ENCODE measurements at places on chromosomes 3 and 15.

GRCh38 chr3:195823999-195824398, 12.3 kb upstream of the MUC4 start:
- peak; percentile 58 for DNase-seq

GRCh38 chr3:103367481-103367880, 932.7 kb downstream of the ZPLD1 start:
- DNase-seq: no peak

GRCh38 chr3:112519424-112520001, 20.2 kb upstream of the BTLA start:
- peak; percentile 74 for DNase-seq

DNA sequence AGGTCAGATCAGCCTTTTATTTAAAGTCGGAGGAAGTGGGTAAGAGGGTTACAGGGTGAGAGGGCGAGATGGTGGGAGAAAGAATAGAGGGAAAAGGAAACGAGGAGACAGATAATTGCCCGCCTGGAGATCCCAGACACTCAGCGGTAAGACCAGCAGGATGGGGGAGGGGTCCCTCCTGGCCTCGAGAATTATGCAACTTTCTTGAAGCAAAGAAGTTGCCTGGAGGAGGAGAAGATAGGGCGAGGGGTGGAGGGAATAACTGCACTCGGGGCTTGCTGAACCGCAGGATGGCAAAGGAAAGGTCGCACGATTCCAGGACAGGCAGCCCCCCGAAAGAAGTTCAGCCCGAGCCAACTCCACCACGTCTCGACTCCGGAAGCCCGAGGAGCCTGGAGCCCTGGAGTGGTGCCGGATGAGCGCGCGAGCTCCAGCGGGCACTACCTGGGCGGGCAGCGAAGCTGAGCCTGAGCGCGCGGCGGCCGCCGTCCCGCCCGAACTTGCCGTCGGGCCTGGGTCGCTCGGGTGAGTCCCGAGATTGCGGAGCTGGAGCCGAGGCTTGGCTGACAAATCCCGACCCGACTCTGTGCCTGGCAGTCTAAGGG, 402 bp downstream of the WWTR1 start:
- DNase-seq: peak; percentile 86

- no peak for DNase-seq
Measured at GRCh38 chr15:97979140-97979520, 18.6 kb downstream of the ARRDC4 start.

DNA sequence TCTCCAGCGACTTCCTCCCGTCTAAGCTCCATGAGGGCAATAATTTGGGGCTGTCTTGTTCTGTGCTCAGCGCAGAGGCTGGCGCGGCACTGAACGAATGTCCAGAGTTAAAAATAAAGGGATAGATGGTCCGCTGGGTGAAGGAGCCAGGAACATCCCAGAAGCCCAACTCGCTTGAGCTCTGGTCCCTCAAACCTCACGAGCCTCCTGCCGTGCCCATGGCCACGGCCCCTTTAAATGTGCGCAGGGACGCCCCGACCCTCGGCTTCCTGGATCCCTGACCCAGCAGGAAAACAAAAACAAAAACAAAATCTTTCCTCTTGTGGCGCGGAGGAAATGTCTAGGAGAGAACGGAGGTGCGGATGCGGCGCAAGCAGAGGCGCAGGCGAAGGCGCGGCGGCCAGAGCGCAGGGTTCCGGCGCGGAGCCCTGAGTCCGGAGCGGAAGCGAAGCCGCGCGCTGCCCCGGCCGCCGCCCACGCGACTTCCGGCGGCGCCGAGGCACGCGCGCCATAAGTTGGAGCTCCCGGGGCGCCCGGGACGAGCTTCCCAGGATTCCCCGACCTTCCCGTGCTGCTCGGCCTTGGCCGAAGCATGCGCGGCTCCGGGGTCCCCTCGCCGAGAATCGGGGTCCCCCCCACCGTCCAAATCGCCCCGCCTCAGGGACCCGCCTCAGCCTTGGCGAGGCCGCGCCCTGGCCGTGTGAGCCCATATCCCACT, 52.9 kb upstream of the WNT7A start:
- no peak for DNase-seq

DNA sequence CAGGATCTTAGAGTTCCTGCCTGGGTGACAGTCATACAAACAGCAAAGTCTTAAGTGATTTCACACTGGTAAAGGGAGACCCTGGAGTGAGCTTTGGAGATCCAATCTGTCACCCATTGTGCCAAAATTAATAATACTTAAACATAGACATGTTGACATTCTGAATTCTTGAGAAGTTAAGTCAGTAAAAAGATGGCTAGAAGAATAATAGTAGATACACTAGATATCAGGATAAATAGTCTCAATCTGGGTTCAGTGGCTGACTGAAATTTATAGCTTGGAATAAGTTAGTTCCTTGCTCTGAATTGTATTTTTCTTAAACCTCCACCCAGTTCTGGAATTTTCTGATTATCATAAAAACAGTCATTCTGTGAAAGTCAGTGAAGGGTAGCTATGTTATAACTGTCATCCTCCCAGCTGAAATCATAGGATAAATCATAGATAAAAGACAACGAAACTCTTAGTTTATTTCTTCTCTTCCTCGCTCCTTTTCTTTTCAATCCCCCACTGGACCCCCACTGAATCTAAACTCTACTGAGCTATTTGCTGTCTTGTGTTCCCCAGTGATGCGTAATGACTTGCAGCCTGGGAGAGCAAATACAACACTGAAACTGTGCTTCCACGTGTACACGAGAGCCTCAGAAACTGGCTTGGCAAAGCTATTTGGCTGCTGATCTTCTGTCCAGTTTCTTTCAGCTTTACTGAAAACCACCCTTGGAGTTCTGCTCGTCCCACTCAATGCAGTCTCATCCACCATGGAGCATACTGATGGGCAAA, 175.4 kb upstream of the TP63 start:
- no peak for DNase-seq

GRCh38 chr3:5466717-5467116, 279.2 kb downstream of the EDEM1 start:
- DNase-seq: no peak

DNA sequence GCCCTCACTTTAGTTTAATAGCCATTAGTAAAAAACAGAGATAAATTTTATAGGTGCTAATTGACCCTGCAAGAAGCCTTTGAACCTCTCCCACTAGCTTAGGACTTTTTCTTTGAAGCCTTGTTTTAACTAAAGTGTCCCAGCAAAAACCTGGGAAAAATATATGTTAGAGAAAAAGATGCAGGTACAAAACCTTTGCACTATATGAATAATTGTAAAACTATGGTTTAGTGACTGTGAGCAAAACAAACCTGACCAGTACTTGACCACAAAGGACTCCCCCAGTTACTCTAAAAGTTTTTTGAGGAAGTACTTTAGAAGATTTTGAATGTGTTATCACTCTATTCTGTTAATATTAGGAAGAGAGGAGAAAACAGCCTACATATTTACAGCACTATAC, 123.3 kb upstream of the TP63 start:
- no peak for DNase-seq

DNA sequence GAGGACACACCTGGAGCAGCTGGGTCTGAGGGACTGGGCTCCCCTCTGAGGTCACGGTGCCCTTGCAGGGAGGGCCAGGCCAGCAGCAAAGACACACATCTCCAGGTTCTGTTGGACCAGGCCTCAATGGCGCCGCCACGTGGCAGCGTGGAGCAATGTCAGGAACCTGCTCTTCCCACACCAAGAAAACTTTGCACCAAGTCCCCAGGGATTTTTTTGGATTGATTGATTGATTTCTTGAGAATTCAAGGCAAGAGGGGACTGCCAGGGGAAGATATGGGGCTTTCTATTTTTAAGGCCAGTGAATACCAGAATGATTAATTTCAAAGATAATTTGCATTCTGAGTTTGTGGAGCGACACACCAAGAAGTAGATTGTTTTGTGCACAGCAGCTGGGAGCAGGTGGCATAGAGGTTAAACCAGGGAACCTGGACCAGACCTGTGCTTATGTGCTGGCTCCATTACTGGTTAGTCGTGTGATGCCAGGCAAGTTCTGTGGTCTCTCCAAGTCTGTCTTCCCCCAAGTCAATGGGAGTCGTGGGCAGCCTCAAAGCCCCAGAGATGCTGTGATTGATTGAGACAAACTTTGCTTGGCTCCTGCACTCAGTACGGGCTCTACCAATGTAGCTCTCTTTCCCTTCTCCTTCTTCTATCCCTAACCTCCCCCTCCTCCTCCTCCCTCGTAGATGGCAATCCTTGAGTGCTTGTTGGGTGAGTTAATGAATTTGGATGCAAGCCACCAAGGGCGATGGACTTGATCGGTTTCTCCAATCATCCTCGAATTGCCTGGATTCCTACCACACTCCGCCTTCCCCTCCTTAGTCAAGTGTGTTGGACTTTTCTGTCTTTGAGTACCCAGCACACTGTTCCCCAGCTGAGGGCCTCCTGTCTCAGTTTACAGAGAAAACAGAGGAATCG, 96.2 kb upstream of the TRPM1 start:
- peak; percentile 53 for DNase-seq

GRCh38 chr3:87120236-87120635, 106.9 kb upstream of the CHMP2B start:
- DNase-seq: peak; percentile 7

- DNase-seq: peak; percentile 11
Measured at GRCh38 chr3:192422997-192423342, 304.4 kb downstream of the FGF12 start.

GRCh38 chr15:62785881-62786828, 256.4 kb upstream of the TPM1 start:
- DNase-seq: no peak

- DNase-seq: peak; percentile 45
Measured at GRCh38 chr3:32237670-32238452, 619 bp upstream of the CMTM8 start.

DNA sequence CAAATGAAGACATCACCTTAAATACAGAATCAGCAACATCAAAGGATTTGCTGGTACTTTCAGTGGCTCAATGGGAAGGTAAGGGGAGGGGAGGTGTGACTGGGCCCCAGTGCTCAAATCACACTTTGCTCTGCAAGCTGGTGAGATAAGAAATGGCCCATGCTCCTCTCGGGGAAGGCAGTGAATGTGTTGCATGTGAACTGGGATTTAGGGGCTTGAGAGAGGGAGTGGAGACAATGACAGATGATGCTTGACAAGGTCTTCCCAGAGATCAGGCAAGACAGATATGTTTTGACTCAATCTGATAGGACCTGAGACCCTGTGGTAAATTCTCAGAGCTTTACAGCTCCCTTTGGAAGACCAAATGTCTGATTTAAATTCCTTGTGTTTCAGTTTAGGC, 233.0 kb upstream of the PROK2 start:
- no peak for DNase-seq

- peak; percentile 96 for DNase-seq
Measured at GRCh38 chr15:27796405-27797320, 302.5 kb downstream of the OCA2 start.

DNA sequence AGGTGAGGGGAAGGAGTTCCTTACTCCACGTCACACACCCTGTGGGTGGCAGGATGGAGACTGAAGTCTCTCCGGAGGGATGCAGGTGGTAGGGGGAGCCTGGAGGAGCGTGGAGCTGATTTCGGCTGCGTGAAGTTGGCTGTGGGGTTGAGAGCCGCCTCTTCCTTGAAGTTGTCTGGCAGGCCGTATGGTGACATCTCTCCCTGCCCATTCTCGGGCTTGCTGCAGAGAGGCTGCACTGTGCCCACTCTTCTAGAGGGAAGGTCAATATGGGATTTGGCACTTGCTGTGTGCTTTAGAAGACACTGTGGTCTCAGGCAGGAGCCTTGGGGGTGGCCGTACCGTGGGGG, 13.4 kb upstream of the FBLN2 start:
- no peak for DNase-seq

DNA sequence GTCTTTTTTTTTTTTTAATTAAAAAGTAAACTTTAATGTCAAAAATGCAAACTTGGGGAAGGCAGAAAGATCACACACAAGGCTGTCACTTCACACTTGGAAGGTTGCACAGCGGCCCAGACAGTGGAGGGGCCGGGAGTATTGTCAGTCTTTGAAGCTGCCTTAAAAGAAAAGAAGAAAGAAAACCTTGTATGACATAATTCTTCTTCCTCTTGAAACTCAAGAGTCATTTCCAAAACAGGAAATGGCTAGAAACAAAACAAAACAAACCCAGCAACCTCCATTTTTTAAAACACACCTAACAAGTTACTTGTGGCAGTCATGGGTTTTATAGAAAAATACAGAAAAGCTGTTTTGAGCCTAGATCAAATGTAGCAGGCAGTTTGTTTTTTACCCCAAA, 68.1 kb upstream of the MAGI1 start:
- peak; percentile 14 for DNase-seq

- DNase-seq: no peak
Measured at GRCh38 chr3:49198611-49199230, 27.3 kb downstream of the KLHDC8B start.

GRCh38 chr15:87877114-87877810, 379.3 kb downstream of the NTRK3 start:
- no peak for DNase-seq

GRCh38 chr3:56783644-56784447, 17.9 kb downstream of the ARHGEF3 start:
- DNase-seq: peak; percentile 28

GRCh38 chr15:72764656-72765055, 18.9 kb downstream of the ADPGK start:
- DNase-seq: no peak

DNA sequence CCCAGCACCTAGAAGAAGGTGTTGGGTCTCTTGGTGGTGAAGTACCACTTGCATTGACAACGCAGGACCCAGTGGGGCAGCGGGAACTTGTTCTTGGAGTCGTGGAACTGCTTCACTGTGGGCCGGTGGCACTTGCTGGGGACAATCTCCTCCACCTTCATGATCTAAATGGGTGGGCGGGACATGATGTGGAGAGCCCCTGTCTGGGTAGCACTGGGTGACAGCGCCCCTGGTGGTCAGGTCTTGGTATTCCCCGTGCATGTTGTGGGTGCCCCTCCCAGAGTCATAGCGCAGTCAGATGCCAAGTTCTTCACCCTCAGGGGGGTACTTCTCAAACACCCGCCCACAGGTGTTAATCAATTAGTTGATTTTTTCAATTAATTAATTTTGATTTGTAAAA, 60.2 kb downstream of the AGBL1 start:
- DNase-seq: peak; percentile 23

GRCh38 chr15:77738441-77739302, 106.0 kb upstream of the LINGO1 start:
- no peak for DNase-seq

DNA sequence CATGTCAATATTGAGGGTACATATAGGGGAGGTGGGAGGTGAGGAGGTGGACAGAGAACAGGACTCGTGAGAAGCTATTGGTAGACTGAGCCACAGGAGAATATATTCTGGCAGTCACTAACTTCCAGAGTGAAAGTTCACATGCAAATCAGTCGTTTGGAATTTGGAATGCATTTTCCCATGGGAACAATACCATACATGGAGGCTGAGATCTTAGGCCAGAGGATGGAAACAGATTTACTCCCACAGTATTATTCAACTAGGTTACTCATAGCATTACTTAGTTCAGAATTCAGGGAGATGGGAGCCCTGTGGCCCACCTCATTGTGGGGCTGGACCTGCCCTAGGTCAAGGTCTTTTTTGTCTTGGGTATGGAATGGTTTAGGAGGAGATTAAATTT, 36.4 kb upstream of the ABHD2 start:
- DNase-seq: no peak

GRCh38 chr15:40339621-40339945, 1.2 kb downstream of the CCDC9B start:
- no peak for DNase-seq

All from DMS53 (cell line).